BJ (cell line): ENCODE measurements at places on chromosomes 5 and 9.

- DNase-seq: no peak
These were observed 152.4 kb downstream of the MPDZ start for GRCh38 chr9:13127131-13127530.

DNA sequence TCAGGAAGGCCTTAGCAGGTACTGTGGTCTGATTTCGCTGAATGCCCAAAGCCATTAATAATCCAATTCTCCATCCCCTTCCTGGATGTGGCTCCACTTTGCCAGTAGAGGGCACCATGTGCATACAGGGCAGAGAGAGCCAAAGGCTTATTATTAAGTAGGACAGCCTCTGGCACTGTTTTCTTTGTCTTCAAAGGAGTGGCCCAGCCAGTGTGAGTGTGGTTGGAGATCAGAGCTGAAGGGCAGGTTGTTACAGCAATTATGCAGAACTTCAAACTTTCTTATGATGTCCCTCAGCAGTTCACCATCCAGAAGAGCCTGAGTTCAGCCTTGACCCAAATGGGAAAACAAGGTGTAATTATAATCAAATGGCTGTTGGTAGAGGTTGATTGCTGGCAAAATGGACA, 38.6 kb upstream of the CEMIP2 start:
- DNase-seq: no peak

DNA sequence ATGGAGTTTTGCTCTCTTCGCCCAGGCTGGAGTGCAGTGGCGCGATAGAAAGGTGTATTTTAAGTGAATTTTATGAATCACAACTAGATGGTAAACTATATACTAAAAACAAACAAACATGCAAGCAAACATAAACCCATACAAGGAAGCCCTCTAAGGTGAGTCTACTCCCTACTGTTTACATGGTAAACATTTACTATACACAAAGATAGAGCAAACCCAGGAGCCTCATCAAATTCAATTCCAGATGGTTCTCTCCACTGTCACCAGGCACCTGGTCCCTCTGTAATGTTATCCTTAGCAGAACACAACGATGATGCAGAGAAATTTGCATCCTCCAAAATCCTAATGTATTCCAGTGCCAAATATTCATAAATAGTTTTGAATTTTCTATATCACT, 17.9 kb downstream of the ANKH start:
- no peak for DNase-seq

- DNase-seq: no peak
These were observed 1.3 kb downstream of the ADRB2 start for GRCh38 chr5:148827723-148828122.

- DNase-seq: no peak
These were observed 2.6 kb upstream of the RORB start for GRCh38 chr9:74494490-74494889.

GRCh38 chr9:78930281-78930680, 633.4 kb downstream of the PSAT1 start:
- no peak for DNase-seq

DNA sequence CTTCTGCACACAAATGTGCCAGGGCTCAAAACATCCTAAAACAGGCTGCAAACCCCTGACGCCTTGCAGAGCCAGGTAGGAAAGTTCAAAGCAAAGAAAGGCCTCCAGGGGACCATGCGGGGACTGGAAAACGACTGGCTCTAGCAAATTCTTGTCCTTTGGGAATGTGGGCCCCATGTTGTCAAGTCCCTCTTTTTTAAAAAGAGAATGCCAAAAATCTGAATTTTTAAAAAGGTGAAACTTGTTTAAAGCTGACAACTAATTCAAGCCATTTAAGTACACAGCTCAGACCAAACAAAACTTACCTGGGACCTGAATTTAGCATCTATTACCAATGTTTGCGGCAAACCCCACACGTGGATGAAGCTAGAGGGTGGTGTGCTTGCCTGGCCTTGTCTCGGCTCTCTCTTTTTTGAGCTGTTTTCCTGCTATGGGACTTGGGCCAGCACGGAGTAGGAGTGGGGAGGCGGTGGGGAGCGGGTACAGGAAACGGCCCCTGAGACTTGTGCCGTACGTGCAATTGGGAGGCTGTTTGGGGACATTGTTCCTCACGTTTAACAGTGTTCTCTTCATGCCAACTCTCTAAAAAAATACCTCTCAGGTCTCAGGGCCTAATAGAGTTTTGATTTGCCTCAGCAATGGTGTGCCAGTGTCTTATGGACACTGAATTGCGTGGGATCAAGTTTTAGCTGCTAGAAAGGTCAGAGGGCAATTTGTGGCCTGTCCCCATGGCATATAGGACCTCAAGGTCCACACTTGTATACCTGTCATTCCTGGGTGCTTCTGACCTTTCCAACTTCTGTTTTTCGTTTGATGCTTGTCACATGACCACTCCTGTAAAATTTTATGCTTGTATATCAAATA, 15.1 kb upstream of the PHF19 start:
- no peak for DNase-seq

GRCh38 chr9:112774006-112774996, 23.7 kb downstream of the SNX30 start:
- no peak for DNase-seq

- DNase-seq: no peak
These were observed 66.8 kb upstream of the ADCY2 start for GRCh38 chr5:7329141-7329540.

- DNase-seq: no peak
These were observed 101.6 kb upstream of the SSBP2 start for GRCh38 chr5:81852291-81853029.

DNA sequence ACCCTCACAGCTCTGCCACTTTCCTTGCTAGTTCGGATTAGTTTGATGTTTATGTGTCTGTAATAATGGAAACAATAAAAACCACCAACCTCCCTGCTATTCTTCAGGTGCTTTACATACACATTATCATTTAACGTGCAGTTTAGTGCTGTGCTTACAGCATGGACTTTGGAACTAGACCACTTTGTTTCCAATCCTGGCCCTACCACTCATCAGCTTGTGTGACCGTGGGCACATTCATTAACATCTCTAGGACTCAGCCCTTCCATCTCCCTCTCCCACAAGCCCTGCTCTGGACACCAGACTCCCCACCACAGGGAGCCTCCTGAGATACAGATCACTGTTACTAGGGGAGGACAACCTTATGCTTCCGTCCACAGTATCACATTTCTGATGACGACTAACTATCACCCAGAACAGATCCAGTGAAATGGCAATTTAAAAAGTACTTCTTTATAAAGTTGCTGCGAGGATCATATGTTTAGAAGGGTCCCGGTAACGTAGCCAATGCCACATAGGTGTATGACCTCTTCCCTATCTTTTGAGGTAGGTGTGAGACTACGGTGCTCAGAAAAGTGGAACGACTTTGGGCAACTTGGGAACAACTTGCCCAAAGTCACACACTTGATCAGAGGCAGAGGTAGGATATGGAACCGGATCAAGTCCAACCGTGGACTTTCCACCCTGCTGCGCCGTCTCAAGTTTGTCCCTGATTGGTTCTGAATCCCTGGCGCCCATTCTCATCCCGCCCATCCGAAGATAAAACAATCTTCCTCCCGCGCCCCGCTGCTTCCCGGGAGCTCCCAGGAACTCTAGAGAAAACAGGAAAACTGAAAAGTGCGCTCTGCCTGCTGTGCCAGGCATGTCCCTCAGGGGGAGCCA, 132.4 kb upstream of the NIPBL start:
- no peak for DNase-seq

GRCh38 chr9:4829969-4830368, 37.2 kb downstream of the RCL1 start:
- no peak for DNase-seq

GRCh38 chr9:114790521-114790920, 15.3 kb downstream of the TNFSF15 start:
- no peak for DNase-seq

GRCh38 chr5:91140657-91141056, 242.5 kb downstream of the ARRDC3 start:
- DNase-seq: no peak
